ENCODE measurements at places on chromosomes 16 and 17.
A peak's percentile ranks its signal among the peaks of the same experiment; 100 is the strongest.

DNA sequence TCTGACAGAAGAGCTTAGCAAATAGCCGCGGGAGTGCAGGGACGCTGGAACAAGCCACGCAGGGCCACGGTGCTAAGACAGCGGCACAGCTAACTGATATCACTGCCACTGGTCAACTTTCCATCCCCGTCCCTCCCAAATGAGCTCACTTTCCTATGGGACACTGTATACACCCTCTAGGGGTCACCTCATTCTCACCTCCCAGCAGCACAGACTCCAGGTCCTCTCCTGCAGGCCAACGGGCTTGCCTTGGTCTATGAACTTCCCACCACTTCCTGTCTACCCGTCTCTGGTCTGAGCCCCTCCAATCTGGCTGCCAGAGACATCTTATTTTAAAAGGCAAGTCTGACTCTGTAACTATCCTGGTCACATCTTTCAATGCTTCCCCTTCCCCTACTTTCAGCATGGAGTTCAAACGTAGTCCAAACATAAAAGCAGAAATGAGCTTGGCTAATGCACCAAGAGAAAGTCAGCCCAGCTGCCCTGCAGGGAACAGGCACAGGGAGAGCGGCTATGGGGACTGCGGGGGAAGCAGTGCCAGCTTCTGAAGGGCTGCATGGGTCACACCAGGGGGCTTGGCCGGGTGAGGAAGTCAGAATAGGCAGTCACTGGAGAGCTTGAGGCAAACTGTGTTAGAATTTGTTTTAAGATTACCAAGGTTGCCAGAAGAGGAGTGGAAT is 26.3 kb upstream of the SLC38A8 start:
- no peak for DNase-seq

GRCh38 chr17:55706808-55707773 is 15.6 kb downstream of the TMEM100 start:
- no peak for DNase-seq

DNA sequence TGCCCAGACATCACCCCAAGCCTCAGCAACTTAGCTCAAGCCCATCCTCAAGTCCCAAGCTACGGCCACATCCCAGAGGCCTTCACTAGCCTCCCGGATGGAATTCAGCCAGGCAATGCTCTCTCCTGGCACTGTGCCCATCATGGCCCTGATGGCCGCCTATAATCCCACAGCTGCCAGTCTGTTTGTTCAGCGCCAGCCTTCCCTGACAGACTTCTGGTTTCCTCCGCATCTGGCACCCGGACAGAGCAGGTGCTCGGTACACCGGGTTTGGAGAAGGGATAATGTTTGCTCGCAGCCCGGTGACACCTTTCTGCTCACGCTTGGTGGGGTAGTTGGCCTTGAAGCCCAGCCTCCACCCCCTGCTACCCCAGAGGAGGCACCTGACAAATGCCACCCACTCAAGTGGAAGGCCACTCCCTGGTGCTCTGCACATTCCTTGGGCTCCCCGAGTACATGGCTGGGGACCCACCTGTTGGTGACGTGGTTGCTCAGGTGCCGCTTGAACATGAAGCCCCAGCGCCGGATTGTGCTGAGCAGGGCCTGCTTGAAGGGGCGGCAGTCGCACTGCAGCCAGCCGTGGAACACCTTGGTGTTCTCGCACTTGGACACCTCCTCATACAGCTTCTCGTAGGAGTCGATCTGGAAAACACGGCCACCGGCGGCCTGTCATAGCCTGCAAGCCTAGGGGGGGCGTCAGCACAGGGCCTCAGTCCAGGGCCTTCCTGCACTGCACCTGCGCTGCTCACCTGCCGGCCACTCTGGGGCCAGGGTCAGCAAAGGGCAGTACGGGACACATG is 47.1 kb downstream of the DNAH17 start:
- DNase-seq, result no peak

GRCh38 chr17:2621241-2621640 is 27.8 kb downstream of the PAFAH1B1 start:
- DNase-seq, result no peak

- peak; percentile 47 for DNase-seq
Measured at GRCh38 chr17:68461589-68461988, 4.3 kb upstream of the WIPI1 start.

DNA sequence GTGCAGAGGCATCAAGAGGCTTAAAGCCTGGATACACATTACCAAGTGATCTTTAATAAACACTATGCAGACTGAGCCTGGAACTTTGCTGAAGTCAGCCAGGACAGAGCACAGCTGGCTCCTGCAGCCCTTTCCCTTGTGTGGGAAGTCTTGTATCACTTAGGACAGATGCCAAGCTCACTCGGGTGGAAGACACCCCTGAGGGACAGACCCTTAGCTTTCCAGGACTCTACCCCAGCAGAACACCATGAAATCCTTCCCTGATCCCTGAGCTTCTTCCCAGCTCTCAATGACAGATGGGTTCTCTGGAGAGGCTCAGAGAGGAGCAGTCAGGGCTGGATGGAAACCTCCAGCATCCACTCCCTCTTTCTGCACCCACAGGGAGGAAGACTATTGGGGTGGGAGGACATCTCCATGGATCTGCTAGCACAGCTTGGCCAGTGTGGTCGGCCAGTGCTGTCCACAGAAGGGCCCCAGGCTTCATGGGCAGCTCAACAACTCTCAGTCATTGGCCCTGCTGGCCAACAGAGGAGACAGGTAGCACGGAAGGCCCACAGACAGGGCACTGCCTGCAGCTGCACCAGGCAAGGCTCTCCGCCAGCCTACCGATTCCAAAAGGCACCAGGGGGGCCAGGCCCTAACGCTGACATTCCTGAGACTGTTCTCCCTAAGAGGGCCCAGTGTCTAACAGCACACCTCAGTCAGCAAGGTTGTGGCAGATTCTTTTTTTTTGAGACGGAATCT is 15.9 kb downstream of the RAB5C start:
- no peak for DNase-seq
